Fibroblast of skin of right quadriceps (primary cell): ENCODE measurements at places on chromosomes 3 and 15.

DNA sequence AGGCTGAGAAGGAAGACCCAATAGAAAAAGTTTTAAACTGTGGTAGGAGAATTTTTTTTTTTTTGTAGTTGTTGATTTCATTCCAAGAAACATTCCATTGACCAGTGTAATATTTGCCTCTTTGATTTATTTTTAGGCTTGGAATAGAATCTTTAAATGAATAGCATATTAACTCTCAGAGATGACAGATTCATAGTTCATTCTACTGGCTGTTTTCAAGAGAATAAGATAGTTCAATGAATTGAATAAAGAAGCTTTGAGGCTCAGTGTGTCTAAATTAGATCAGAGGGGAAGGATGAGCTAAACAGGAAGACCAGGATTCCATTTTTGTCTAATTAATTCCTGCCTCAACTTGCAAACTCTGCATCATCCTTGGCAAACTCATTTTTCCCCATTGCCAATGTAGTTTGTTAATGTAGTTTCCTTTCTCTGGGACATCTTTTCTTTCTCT is 98.4 kb downstream of the NAALADL2 start:
- peak; percentile 84 for DNase-seq

DNA sequence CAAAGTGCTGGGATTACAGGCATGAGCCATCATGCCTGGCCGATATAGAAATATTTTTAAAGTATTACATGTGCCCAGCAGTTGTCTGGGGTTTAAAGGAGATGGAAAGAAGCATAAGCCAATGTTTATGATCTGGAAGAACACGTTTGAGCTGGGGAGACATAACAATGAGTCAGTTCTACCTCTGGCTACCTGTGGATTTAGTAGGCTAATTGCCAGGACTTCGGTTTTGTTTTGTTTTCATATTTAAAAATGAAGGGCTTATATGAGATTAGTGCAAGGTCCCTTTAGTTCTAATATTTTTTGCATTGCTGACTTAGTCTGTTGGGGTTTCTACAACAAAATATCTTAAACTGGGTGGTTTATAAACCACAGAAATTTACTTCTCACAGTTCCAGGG is 22.9 kb upstream of the TNFSF10 start:
- DNase-seq, result no peak

GRCh38 chr15:98009971-98010370 is 49.5 kb downstream of the ARRDC4 start:
- DNase-seq, result no peak

GRCh38 chr3:37986479-37987314 is 3.9 kb upstream of the VILL start:
- no peak for DNase-seq

DNA sequence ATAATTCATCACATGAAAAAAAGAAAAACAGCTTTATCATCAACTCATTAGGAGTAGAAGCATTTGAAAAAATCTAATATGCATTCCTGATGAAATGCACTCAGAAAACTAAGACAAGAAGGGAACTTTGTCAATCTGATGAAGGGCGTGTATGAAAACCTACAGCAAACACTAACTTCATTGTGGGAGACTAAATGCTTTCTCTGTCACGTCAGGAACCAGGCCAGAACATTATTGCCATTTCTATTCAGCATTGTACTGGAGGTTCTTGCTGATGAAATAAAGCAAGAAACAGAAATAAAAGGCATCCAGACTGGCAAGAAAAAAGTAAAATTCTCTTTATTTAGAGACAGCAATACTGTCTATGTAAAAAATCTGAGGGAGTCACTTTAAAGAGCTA is 235.2 kb downstream of the GABRB3 start:
- no peak for DNase-seq

DNA sequence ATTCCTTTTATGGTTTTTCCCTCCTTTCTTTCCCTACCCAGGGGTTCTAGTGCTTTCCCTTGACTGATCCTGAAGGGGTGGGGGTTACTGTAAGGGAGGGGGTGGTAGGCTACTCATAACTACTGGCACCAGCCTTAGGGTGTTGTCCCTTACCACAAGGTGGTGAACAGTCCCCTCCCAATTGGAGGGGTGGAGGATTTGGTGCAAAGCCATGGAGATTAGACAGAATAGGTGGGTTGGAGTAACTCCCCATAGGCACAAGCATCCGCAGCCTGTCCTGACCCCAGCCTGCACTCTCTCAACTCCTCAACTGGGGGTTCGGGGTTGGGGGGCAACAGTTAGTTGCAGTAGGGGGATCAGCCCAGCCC is 2.6 kb upstream of the HYAL2 start:
- DNase-seq, result no peak

- DNase-seq, result peak; percentile 52
Measured at GRCh38 chr3:183895296-183895695, 10.6 kb upstream of the PARL start.
